ENCODE measurements at places on chromosomes 2 and 18.

DNA sequence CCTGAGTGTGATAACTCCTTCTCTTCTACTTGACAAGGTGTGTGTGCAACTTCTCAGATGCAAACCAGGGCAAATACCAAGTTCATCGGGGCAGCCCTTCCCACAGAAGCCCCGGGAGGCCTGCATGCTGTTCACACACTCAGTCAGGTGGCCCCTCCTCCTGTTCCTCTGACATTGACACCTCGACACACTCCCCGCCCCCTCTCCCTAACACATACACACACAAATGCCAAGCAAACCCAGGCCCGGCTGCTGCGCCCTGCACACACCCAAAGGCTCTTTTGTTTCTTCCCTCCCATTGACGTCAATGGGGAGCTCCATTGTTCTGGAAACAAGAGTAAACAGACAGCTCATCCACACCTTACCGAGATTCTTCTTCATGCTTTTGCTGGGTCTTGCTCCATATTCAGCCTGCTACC, 1.7 kb upstream of the PER2 start:
- DNase-seq, result no peak

DNA sequence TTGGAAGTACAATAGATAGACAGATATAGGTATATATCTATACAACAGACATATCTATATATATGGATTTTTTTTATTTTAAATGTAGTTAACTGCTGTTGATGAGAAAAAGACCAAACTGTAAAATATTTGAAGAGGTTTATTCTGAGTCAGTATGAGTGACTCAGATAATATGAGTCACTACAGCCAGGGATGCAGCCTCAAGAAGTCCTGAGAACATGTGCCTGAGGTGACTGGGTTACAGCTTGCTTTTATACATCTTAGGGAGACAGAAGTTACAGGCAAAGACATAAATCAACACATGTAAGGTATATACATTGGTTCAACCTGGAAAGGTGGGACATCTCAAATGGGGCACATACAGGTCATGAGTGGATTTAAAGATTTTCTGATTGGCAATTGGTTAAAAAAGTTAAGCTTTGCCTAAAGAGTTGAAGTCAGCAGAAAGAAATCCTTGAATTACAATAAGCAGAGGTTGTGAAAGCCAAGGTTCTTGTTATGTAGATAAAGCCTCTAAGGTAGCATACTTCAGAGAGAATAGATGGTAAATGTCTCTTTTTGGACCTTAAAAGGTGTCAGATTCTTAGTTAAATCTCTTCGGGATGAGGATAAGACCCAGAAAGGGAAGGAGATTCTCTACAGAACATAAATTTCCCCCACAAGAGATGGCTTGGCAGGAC, 149.9 kb downstream of the RBM43 start:
- no peak for DNase-seq

DNA sequence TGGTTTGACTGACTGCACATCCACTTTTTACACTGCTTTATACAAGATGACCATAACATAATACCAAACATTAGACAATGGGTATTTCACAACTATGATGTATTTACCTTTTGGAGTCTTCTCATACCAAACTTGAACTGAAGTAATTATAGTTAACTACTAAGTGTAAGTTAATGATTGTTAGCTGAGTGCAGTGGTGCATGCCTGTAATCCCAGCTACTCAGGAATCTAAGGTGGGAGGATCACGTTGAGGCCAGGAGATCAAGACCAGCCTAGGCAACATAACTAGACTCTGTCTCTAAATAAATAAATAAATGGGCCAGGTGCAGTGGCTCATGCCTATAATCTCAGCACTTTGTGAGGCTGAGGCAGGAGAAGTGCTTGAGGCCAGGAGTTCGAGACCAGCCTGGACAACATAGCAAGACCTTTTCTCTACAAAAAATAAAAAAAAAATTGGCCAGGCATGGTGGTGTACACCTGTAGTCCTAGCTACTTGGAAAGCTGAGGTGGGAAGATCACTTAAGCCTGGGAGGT, 44.9 kb upstream of the ORC2 start:
- no peak for DNase-seq

- DNase-seq, result no peak
Measured at GRCh38 chr18:59123588-59124369, 15.9 kb upstream of the SEC11C start.

DNA sequence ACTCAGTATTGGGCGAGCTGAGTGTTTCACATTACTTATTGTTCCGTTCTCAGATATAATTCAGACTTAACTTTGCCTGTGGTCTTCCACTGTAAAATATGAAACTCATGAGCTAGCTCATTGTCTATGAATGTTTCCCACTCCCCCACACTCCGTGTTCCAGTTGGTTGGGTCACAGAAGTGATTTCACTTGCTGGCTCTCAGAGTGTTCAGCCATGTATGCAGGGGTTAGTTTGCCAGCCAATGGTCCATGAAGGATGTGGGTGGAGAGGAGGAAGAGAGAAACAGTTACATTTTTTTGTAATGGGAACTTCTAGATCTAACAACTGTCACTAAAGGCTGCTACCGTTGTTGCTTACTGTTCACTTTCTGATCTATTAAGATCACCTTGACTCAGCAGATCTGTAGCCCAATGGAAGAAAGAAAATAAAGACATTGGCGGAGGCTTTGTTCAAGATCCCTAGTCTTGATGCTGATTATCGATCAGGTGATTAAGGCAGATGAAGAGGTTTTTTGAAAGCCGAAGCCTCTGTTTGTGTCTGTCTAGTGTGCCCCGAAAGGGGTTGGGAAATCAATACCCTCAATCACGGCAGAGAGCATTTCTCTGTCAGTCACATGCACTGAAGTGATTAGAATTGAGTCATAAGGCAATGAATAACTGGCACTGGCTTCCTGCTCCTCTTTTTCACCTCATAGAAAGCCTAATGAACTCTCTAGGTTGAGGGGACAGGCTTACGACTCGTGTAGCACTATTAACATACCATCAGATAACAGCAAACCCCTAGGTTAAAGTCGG, 279.7 kb upstream of the FIGN start:
- DNase-seq, result no peak

DNA sequence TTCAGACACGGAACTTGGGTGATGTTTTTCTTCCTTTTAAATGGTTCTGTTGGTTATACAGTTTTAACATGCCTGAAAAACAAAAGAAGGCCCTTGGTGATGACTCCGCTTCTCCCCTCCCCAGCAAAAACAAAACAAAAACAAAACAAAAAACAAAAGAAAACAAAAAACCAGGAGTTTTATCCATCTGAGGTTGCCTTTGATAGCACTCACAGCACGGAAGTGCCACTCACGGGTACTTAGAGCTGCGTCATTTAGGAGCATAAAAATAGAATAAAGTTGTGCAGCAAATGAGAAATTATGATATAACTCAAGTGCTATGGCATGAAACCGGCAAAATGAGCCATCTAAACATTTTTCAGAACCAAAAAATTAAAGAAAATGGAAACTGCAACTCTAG, 57.7 kb downstream of the ZEB2 start:
- no peak for DNase-seq

- no peak for DNase-seq
Measured at GRCh38 chr18:7946734-7947377, 379.7 kb downstream of the PTPRM start.

GRCh38 chr2:183232161-183232865, 108.1 kb downstream of the NUP35 start:
- DNase-seq, result no peak

GRCh38 chr2:51071191-51071590, 39.3 kb upstream of the NRXN1 start:
- DNase-seq, result no peak

DNA sequence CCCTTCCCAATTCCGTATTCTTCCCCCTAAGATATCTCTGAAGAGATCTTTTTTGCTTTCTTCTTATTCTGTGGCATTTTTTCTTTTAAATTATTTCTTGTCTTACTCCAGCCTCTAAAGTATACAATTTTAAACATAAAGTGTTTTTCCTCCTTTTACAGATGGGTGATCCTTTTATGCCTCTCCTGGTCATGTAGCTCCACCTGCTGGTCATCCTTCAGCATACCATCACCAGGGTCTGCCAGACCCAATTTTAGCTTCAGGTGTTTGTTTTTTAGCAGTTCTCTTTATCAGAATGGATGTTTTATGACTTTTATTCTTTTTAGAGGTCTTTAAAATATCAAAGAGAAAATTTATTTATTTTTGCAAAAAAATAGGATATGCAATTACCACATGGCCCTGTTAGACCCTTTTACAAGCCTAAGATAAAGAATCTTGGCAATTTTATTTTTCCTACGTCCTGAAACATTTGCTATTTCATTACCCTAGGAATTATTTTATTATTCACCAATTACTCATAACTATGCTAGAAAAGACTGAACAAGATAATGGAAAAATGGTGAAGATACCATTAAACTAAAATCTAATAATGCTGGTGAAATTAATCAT, 55.5 kb downstream of the PIGN start:
- DNase-seq, result peak; percentile 54

DNA sequence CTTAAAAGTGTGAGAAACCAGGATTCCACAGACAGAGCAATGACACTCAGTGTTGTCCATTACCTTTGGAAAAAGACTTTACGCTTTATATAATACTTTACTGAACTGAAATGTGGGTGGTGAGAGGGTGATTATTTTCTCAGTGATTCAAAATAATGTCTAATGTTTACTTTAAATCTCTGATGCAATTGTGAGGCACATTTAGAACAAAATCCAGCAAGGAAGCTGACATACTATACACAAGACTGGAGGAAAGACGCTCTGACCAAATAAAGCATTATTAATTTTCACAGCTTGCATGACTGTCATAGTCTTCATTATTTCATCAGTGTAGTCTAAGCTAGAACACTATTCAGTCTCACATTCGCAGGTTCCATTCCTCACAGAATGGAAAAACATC, 34.1 kb upstream of the STAT1 start:
- no peak for DNase-seq

GRCh38 chr2:33242845-33243244, 233.6 kb upstream of the RASGRP3 start:
- DNase-seq, result no peak

GRCh38 chr2:240918258-240919091, 12.3 kb downstream of the CROCC2 start:
- no peak for DNase-seq

DNA sequence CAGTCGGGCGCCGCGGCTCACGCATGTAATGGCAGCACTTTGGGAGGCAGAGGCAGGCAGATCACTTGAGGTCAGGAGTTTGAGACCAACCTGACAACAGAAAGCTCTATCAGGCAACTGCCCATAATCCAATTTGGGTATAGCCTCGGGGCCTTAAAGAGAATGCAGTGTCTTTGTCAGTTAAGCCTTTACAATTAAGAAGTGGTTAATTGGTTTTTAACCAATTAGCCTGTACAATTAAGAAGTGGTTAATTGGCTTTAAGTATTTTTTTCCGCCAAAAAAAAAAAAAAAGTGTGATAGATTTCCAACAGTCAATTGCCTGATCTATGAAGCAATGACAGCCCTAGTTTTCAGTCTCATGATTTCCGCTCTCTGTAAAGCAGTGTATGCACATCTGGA, 74.6 kb upstream of the NARS1 start:
- no peak for DNase-seq

- DNase-seq, result peak; percentile 94
Measured at GRCh38 chr2:74553892-74554819, at the start of the genes DOK1 and LOXL3. DOK1 (plus strand) TSS chr2:74554720; CDS start chr2:74554755, 35 bp downstream. LOXL3 (minus strand) TSS chr2:74553942; CDS start chr2:74552634, 1,308 bp downstream.

- DNase-seq, result peak; percentile 49
Measured at GRCh38 chr18:6628187-6628586, 101.3 kb upstream of the ARHGAP28 start.

DNA sequence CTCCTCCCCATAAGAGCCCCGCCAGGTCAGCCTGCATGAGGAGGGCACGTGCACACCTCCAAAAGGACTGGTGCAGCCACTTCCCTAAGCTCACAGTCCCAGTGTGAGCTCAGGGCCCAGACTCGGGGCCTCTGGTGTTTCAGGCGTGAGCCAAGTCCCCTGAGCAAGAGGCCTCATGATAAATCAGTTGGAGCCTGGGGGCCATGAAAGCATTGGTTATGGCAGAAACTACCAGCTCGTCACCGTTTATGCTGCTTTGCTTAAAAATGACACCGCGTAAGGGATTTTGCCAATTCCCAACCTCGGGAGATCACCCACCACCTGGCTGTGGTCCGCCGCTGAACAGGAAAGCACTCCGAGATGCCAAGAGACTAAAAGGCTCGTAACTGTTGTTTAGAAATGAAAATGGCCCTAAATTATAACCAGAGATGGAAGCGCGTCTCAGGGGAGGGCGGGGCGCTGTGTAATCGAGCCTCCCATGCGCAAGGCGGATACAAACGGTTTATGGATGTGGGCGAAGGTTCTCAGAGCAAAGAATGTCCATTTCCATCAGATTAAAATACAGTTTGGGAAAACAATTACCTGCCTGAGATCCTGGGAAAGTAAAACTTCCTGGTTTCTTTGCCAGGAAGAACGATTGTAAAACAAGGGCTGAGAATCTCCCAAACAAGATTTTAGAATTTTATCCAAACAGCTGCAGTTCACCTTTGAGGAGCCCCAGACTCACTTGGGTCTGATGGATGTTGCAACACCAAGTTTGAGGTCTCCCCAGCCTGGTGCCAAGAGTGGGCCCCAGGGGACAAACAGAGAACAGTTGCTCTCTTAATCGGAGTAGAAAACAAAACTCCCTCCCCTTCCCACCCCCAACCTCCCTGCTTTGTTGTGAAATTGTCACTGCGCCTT, 141.4 kb downstream of the BCL2 start:
- DNase-seq, result no peak

GRCh38 chr2:833180-833579, 117.5 kb upstream of the SNTG2 start:
- no peak for DNase-seq

GRCh38 chr2:225999692-226000091, 600.2 kb downstream of the NYAP2 start:
- DNase-seq, result no peak

- no peak for DNase-seq
Measured at GRCh38 chr2:37149626-37150322, 7.0 kb downstream of the EIF2AK2 start.

- no peak for DNase-seq
Measured at GRCh38 chr2:144348846-144349245, 171.1 kb downstream of the ZEB2 start.

All from left lung (tissue), 14 donors.